ENCODE measurements at places on chromosomes 5 and 9. TPM values are rescaled to one million over a fixed set of nuclear protein-coding genes. Genes with fewer than 3 reads are reported as not detected.

The TPRN gene
- total RNA-seq, result 4.5 TPM

The TRPM6 gene
- 0.26 TPM for total RNA-seq

The NAIP gene
- total RNA-seq, result 0.26 TPM

The COL5A1 gene
- total RNA-seq, result 0.90 TPM

The EIF4E1B gene
- total RNA-seq, result not detected

The NSUN2 gene
- 81.0 TPM for total RNA-seq

The LRRC70 gene
- 1.6 TPM for total RNA-seq

The ZDHHC11B gene
- total RNA-seq, result 0.51 TPM

The HRH2 gene
- total RNA-seq, result not detected

The ABCA1 gene
- total RNA-seq, result 34.2 TPM

The KLF9 gene
- 44.0 TPM for total RNA-seq

The SUSD3 gene
- total RNA-seq, result not detected

The PCDHGC5 gene
- 0.77 TPM for total RNA-seq

The TTF1 gene
- total RNA-seq, result 7.1 TPM

The PCDHA1 gene
- total RNA-seq, result under 0.01 TPM

The FOXD4L4 gene
- total RNA-seq, result under 0.01 TPM

The WDR70 gene
- total RNA-seq, result 17.9 TPM

The ZNF454 gene
- 0.26 TPM for total RNA-seq

The DIPK1B gene
- total RNA-seq, result not detected

The FGF1 gene
- 0.38 TPM for total RNA-seq

The LOX gene
- 1.4 TPM for total RNA-seq

The RMRP gene
- 37,648 TPM for total RNA-seq

The OLFML2A gene
- total RNA-seq, result 6.3 TPM

The CCNJL gene
- total RNA-seq, result 4.4 TPM

The SHB gene
- total RNA-seq, result 16.6 TPM

The SPATA31A1 gene
- total RNA-seq, result not detected

The NEURL1B gene
- 4.7 TPM for total RNA-seq

The LCP2 gene
- total RNA-seq, result not detected

The PRUNE2 gene
- total RNA-seq, result under 0.01 TPM

The KCTD16 gene
- total RNA-seq, result under 0.01 TPM

The MYOZ3 gene
- not detected for total RNA-seq

Data from bronchial epithelial cell (primary cell).